AG04450 (cell line): ENCODE measurements at places on chromosomes 2 and 18. TPM values are rescaled to one million over a fixed set of nuclear protein-coding genes. Genes with fewer than 3 reads are reported as not detected.
A peak's percentile ranks its signal among the peaks of the same experiment; 100 is the strongest.

DNA sequence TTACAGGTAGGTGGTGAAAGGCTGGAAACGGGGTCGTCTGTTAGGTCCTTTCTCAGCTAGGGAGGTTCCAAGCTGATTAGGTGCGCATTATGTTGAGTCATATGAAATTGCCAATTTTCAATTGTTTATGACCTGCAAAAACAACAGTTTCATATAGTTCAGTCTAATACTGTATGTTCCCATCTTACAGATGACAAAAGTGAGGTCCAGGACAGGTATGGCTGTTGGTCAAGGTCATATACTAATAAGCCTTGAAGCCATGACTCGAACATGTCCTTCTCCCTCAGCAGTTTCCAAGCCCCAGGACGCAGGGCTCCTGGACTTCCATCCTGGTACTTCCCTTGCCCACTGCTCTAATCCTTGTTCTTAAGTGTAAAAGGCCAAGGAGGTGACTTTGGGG is 81.7 kb upstream of the MCFD2 start:
- DNase-seq = no peak

DNA sequence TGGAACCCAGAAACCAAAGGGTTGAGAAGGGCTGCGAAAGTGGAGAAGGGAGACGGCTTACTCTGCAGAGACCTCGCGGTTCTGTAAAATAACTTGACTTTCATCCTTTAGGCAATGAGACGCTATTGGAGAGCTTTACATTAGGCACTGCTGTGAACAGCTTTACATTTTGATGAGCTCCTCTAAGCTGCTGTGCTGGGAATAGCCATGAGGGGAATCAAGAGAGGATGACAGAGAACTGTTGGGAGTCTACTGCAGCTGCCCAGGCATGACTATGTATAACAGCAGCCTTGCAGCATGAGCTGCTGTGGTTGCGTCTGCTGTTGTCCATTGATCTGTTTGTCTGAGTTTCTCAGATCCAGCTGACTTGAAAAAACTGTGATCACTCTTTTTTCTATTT is 310.8 kb upstream of the MAP2 start:
- no peak for DNase-seq

GRCh38 chr2:136116813-136117390 is 1.0 kb downstream of the CXCR4 start:
- no peak for DNase-seq

DNA sequence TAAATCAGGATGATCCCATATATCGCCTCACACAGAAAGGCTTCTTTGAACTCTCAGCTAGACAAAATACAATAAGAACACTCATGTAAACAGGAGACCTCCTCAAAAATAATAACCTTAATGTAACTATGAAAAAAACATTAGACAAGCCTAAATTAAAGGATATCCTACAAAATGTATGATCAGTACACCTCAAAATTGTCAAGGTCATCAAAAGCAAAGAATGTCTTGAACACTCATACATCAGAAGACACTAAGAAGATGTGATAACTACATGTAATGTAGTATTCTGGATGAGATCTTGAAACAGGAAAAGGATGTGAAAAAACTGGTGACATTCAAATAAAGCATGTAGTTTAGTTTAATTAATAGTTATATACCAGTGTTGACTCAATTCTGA is 616.8 kb upstream of the ZEB2 start:
- no peak for DNase-seq

The CFAP53 gene
- polyA plus RNA-seq = 0.24 and 0.26 TPM in 2 replicates

DNA sequence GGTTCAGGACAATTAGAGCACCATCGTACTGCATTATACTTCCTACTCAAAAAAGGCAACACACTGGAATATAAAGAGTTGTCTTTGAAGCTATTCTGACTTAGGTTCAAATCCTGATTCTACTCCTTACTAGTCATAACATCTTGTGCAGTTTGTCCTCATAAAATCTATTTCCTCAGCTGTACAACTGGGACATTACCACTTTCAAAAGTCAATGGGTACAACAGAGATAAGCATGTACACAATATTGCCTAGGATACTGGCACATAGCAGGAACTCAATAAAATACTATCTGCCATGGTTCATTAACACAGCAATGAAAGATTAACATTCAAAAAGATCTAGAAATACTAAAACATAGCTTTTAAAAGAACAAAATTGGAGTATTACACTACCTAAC is 11.3 kb downstream of the SOS1 start:
- no peak for DNase-seq

GRCh38 chr2:6770006-6770405 is 95.7 kb downstream of the CMPK2 start:
- no peak for DNase-seq

DNA sequence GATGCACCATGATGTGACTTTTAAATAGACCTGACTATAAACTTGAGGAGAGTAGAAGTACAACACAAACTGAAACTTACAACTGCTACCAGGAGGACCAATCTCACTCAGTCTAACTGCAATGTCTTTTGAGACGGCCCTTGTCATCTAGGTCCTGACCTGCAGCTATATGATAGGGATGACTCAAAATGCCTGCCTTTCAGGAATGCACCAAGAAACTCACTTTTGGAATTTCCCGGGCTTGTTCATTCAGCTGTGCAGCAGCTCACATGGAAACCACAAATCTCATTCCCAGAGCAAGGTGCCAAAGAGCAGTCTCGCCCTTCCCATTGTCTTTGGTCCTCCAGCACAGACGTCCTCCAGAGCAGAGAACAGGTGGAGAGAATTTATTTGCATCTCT is 113.7 kb downstream of the SPOPL start:
- DNase-seq = peak; percentile 13

- no peak for DNase-seq
Measured at GRCh38 chr2:198371921-198372543, 567.6 kb downstream of the PLCL1 start.

- no peak for DNase-seq
Measured at GRCh38 chr18:13048061-13048595, 57.0 kb downstream of the CEP192 start.

The DYNC2LI1 gene
- polyA plus RNA-seq = 17.7 and 23.3 TPM in 2 replicates

- no peak for DNase-seq
Measured at GRCh38 chr2:168964251-168964807, 63.2 kb downstream of the G6PC2 start.

DNA sequence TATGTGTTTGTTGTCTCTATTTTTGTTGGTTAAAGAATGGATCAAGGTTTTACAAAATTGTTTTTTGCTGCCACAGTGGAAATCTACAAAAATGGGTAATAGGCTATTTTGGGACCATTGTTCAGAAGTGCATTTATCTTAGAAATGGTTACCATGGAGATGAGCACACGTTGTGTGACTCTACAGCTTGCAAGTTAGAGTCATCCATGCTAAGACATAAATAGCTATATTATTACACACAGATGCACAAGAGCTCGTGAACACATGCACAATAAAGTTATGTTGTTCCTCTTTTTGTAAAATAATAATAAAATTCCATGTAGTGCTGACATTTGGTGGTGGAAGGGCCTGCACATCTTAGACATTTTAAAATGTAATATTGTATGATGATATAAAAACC is 15.5 kb upstream of the DUSP19 start:
- no peak for DNase-seq

The FHOD3 gene
- 41.1 and 50.3 TPM in 2 replicates for polyA plus RNA-seq

The CCBE1 gene
- polyA plus RNA-seq = 40.4 and 51.5 TPM in 2 replicates

- DNase-seq = peak; percentile 18
Measured at GRCh38 chr2:198314559-198315153, 510.3 kb downstream of the PLCL1 start.

DNA sequence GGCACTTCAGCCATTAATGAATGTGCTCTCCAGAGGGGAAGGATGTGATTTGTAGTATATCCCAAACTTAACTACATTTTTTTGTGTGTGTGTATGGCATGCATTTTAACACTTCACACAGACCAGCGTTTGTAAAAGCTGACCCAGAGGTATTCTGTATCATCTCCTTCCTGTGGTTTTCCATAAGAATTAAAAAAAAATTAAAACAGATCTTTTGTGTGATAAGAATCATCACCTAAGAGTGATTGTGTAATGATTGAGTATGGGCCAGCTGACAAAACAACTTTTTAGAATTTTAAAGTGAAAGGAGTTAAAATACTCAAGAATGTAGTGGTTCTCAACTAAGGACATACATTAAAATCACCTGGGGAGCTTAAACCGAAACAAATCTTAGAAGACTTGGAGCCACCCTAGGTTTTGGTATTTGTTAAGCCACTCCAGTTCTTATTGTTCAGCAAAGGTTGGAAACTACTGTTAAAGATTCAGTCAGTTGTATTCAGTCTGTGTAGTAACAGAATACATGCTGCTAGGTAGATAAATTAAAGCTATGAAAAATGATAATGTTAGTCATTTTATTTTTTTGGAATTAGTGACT is 120.1 kb downstream of the HAUS1 start:
- DNase-seq = no peak

The CNTNAP5 gene
- polyA plus RNA-seq = not detected in 2 replicates

The GKN2 gene
- polyA plus RNA-seq = not detected in 2 replicates

GRCh38 chr2:195633974-195634373 is 23.1 kb upstream of the SLC39A10 start:
- DNase-seq = no peak

- peak; percentile 68 for DNase-seq
Measured at GRCh38 chr2:235330775-235331451, 162.9 kb upstream of the AGAP1 start.

DNA sequence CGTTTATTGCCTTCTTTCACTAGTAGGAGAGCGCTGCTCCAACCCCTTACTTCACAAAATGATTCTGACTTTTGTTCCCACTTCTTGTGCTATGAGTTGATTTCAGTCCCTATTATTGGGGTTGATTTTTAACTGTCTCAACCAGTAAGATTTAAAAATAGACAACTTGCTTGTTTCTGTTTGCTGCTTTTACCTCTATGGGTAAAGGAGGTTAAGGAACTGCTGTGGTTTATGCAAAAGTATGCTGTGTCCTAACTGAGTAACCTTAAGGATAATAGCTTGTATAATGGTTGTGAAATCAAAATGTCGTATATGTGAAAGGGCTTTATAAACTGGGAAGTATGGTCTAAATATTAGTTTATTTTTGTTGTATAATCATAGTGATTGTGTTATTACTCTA is 22.6 kb downstream of the ALMS1 start:
- DNase-seq = no peak

GRCh38 chr2:168120730-168121129 is 126.7 kb downstream of the STK39 start:
- no peak for DNase-seq

The EPAS1 gene
- polyA plus RNA-seq = 506 and 522 TPM in 2 replicates

The OLA1 gene
- 101 and 148 TPM in 2 replicates for polyA plus RNA-seq

The LOXHD1 gene
- not detected in 2 replicates for polyA plus RNA-seq

The EDAR gene
- polyA plus RNA-seq = not detected in 2 replicates

DNA sequence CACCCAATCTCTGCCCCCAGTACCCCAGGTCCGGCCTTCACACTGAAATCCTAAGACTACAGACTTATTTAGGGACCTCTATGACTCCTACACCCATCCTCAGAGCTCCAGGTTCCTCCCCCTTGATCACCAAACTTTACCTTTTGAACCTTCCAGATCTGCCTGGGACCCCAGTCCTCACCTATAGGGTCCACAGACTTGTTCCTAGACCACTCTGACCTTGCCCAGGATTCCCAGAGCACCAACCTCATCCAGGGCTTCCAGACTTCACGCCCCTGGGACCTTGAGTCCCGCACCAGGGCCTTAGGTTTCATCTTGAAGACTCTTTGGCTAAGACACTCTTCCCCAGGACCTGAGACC is 462 bp downstream of the CHCHD5 start:
- no peak for DNase-seq

DNA sequence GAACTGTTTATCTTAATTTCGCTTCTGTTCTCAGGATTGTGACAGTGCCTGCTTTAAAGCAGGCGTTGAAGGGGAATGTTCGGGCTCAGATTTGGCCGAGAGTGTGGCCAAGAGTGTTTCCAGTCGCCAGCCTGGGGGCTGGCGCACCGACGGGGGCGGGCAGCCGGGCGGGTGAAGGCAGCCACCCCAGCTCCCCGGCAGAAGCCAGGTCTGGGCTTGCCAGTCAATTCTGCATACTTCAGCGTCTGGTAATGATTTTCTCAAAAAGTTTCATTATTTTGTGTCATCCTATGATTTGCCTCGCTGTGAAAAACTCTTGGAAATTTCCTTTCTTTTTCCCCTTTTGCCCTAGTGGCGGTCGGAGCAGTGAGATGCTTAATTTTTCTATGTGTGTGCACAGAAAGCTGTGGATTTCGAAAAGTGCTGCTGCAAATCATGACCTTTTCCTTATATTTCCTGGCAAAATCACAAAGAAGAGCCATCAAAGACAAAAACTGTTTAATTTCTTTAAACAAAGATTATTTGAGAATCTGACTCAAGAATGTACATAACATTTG is 856 bp downstream of the FAM228A start:
- DNase-seq = no peak

- no peak for DNase-seq
Measured at GRCh38 chr2:174794851-174795374, 30.6 kb upstream of the CHRNA1 start.

The ADGRF3 gene
- polyA plus RNA-seq = 0.02 TPM in 1 of 2 replicates, not detected in the other

The ZNF397 gene
- 9.7 and 11.0 TPM in 2 replicates for polyA plus RNA-seq

The RAX gene
- not detected in 2 replicates for polyA plus RNA-seq

DNA sequence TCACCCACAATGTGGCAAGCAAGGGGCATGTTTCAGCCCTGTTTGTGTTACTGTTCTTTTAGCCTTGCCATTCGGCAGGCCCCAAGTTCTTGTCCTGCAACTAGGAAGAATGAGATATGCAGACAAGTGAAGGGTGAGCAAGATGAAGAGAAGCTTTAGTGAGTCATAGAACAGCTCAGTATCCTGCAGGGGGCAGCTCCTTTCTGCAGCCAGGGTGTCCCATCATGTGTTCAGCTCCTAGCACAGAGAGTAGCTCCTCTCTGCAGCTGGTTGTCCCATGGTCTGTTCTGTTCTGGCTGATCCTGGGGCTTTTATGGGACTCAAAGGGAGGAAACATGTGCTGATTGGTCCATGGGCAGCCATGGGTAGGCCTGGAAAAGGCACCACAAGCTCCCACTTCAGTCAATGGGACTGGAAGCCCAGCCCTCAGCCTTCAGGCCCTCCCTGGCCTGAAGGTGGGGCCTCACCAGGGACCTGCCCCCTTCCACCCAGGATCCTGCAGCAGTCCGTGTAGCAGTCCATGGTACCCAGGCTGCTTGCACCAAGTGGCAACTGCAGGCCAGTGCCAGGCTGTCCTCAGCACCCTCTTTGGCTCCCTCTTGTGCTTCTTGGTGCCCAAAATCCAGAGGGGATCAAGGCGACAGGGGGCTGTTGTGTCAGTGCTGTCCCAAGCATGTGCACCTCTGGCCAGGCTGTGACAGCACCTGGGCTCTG is 326.4 kb downstream of the NR4A2 start:
- no peak for DNase-seq

The KCNG2 gene
- polyA plus RNA-seq = 0.38 and 0.57 TPM in 2 replicates

The STK39 gene
- polyA plus RNA-seq = 18.8 and 25.2 TPM in 2 replicates

The STPG4 gene
- 0.05 and 0.14 TPM in 2 replicates for polyA plus RNA-seq

The FBXO41 gene
- 2.5 and 2.7 TPM in 2 replicates for polyA plus RNA-seq

DNA sequence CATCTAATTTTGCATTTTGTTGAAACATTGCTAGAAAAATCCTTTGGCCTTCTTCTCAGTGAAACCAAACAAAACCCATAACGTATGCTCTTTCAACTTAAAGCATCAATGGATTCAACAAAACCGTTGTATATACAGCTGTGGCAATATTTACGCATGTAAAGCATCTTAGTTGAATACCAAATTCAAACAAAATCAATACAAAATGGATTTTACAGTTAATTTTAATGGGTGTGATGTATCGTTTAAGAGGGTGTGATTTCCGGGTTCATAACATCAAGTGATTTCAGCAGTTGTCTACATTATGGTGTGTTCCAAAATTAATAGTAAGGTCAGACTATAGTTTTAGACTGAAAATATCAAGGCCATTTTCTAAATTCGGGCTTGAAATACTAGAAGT is 198.2 kb downstream of the TGIF1 start:
- DNase-seq = no peak
